ENCODE measurements at places on chromosomes 12 and 14.
A peak's percentile ranks its signal among the peaks of the same experiment; 100 is the strongest.

DNA sequence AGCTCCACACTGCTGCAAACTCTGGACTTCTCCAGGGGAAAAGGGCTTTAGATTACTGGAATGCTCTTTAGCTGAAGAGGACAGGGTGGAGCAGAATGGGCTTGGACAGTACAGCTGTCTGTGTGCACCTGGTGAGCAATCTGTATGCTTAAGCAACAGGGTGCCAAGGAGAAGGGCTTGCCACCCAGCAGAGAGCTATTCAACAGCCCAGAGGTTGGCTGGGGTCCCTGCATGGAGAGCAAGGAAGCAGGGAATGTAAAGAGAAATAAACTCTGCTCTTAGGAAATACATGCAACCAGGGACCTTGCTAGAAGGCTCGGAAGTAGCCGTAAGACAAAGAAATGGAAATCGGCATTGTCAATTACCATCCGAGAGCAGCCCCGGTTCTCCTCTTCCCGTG is 53.0 kb upstream of the CORO1C start:
- DNase-seq: no peak

GRCh38 chr14:86087377-86087776 is 557.4 kb downstream of the FLRT2 start:
- no peak for DNase-seq

DNA sequence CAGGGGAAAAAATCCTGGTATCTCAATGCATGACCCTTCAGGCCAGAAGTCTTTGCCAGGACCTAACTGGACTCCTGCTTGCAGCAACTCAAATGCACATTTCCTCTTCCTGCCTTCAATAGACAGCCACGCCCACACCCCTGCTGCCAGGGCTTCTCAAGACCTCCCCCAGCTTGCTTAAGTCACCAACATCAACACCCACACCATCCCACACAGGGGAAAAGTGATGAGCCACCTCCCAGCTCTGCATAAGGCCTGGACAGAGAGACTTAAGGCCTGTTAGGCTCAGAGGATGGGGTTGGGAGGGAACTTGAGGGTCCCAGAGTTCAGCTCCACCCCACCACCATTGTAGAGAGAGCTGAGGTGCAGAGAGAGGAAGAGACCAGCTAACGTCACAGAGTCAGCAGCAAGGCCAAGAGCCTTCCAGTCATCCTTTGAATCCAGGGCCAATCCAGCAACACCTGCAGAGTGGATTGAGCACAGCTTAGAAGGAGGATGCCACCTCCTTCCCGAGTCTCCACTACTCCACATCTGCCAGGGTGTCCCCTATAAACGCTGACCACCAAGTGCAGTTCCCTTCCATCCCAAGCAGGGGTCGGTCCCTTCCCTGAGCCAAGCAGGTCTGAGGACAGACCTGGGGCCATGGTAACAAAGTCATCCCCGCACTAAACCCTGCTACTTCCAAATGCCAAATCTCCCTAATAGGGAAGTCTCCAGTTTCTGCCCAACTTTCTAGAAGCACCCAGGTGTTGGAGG is 50.0 kb downstream of the KDM2B start:
- DNase-seq: peak; percentile 80

- no peak for DNase-seq
Observed at GRCh38 chr12:106736051-106736957, 38.2 kb upstream of the RIC8B start.

DNA sequence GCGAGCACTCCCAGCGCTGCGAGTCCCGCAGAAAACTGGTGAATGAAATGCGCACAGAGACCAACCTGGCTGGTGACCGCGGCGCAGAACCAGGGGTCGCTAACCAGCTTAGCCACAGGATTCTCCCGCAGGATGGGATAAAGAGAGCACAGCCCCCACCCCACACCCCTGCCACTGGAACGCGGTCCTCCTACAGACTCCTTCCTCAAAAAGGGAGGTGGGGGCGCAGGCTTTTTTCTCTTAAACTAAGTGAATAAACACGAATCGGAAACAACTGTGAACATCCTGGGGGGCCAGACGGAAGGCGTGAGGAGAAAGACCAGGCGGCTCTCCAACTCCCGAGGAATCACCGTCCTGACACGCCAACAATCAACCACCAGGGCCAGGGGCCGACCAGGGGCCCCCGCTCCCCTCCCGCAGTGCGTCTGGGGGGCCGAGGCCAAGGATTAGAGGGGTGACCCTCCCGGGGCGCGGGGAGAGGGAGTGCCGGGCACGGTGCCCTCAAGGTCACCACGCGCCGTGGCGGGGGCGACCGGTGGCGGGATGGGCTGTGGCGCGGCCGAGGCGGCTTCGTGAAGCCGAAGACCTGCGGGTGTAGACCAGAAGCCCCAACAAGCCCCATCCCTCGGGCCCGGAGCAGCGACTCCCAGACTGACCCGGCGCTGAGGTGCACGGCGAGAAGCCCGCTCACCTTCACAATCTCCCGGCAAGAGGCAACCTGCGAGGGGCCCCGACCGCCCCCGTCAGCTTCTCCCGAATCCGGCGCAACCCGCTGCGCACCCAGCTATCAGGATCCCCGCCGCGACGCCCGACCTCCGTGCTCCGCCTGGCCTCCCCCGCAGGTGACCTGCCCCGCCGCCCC is 704 bp downstream of the ATP2B1 start:
- peak; percentile 33 for DNase-seq

DNA sequence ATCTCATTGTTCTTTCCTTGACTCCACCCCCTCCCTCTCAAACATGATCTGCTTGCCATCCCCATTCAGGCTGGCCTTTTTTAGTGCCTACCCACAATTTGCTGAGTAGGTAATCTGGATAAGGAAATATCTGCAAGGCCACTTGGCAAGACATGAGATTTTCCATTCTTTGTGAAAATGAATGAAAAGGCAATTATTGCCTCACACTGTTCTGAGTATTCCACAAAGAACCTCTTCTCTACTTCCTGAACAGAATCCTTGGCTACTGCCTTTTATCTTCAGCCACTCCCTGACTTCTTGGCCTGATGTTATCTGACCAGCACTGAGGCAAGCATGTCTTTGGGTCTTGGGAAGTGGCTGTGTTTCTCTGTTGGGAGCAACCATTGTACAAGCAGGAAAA is 263.2 kb upstream of the ATP2B1 start:
- DNase-seq: no peak

GRCh38 chr12:45458854-45459807 is 243.2 kb downstream of the ANO6 start:
- no peak for DNase-seq

GRCh38 chr12:43289426-43289801 is 262.6 kb downstream of the ADAMTS20 start:
- DNase-seq: no peak

- no peak for DNase-seq
Observed at GRCh38 chr12:115322275-115322674, 638.3 kb upstream of the TBX3 start.

DNA sequence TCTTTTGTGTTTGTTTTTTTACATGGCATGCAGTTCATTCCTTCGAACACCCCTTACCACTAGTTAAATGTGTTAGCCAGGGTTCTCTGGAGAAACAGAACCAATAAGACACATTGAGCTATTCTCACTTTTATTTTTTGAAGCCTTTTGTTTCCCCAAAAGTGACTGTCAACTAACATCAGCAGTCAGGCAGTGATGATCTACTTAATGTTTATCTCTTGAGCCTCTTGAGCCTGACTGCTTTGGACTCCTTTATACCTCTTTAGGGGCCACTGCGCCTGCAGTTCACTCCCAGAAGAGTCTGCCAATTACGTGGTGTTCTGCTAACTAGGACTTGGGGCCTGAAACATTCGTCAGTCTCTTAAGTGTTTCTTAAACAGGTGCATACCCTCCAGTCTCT is 163.7 kb upstream of the FLRT2 start:
- DNase-seq: no peak

GRCh38 chr12:82525616-82526015 is 161.1 kb upstream of the TMTC2 start:
- no peak for DNase-seq

DNA sequence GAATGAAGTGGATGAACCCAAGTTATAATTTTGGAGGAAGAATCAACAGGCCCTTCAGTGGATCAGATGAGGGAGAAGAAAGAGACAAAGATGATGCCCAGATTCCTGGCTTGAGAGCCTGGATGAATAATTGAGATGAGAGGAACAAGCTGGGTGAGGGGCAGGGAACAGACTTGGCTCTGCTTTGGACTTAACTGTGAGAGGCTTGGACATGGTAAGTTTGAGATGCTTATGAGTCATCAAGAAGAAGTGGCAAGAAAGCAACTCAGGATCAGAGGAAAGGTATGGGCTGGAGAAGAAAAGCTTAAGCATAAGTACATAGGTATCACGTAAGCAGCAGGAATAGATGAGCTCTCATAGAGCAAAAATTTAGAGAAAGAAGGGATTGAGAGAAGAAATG is 55.3 kb downstream of the FIGNL2 start:
- no peak for DNase-seq

All from activated CD4-positive, alpha-beta T cell treated with anti-CD3 and anti-CD28 coated beads, Interleukin-2, amount 50 U/mL, for 4 hours (primary cell).